ENCODE measurements at places on chromosomes 1 and 21.
A peak's percentile ranks its signal among the peaks of the same experiment; 100 is the strongest.

DNA sequence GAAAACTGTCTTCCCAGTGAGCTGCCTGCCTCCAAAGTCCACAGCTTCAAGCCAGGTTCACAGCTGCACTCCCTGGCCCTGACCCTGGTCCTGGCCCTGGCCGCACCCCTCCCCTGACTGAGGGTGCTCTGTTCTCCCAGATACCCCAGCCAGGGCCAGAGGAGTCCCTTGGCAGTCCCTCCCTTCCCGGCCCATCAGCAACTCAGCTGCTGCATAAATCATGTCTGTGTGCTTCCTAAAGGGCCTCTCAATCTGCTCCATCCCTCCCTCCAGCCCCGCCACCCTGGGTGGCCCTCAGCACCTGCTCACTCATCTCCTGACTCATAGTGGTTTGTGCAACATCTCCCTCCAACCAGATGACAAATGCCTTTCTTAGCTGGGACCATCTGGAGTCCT is 24.8 kb upstream of the C1orf174 start:
- DNase-seq, result no peak

DNA sequence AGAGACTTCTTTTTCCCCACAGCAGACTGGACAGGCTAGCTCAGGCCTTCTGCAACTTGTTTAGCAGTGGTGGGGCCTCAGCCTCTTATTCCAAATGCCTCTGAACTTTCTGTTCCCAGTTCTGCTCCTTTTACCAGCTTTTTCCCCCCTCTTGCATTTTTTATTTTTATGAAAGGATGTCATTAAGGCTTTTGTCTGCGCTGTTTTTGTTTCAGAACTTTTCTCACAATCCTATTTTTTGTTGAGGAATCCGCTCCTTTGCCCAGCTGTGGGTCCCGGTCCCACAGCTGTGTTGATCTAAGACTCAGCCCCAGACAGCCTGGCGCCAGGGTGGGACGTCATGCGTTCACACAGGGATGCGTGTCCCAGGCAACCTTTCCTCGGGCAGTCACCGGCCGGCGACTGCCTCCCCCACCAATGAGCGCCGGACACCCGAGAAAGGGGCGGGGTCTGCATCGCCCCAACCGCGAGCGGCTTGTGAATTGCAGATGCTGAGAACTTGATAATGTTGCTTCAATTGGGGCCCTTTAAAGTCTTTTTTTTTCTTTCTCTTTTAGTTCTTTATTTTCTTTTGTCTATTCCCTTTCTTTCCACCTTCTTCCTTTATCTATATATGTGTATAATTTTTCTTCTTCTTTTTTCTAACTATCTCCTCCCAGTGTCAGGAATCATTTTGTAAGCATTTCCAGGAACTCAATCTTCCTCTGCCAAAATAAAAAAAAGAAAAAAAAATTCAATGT is 3.0 kb upstream of the ID3 start:
- DNase-seq, result peak; percentile 100

- DNase-seq, result no peak
Observed at GRCh38 chr1:207048041-207048440, 3.0 kb downstream of the YOD1 start.

DNA sequence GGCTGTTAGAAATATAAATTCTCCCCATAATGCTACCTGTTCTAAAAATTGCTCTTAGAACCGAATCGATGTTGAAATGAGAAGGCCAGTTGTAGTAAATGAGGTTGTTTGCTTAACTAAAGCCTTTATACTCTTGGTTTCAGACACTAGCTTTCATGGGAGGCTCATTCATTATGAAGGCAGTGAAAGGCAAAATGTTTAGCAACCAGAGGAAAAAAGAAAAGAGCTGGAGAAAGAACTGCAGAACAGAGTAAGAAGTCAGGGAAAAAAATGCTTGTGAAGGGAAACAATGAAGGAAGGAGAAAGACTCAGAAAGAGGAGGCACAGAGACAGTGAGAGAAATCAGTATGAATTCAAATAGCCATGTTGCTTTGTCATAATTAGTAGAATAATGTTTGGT is 128.2 kb downstream of the ATP5PO start:
- DNase-seq, result no peak

DNA sequence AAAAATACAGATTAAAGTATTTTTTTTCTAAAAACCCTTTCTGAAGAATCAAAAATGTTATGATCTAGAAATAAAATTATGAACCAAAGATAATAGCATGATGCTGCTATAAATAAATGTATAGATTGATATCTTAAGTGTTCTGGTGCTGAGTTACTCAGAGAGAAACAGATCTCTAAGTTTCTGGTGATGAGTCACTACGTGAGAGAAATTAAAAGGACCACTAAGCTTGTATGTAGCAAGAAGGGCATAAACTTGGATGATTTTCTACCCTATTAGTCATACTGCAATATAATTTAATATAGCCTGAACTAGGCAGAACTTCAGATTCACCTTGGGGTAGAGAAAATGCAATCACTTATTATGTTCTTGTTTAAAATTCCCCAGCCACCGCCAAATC is 514.8 kb downstream of the AMY1C start:
- no peak for DNase-seq
